ENCODE measurements at places on chromosomes 16 and 17.

GRCh38 chr16:88803264-88803987, at the start of gene CDT1:
CDT1 (plus strand) TSS chr16:88803789; CDS start chr16:88803832, 43 bp downstream.
- peak; percentile 86 for DNase-seq

DNA sequence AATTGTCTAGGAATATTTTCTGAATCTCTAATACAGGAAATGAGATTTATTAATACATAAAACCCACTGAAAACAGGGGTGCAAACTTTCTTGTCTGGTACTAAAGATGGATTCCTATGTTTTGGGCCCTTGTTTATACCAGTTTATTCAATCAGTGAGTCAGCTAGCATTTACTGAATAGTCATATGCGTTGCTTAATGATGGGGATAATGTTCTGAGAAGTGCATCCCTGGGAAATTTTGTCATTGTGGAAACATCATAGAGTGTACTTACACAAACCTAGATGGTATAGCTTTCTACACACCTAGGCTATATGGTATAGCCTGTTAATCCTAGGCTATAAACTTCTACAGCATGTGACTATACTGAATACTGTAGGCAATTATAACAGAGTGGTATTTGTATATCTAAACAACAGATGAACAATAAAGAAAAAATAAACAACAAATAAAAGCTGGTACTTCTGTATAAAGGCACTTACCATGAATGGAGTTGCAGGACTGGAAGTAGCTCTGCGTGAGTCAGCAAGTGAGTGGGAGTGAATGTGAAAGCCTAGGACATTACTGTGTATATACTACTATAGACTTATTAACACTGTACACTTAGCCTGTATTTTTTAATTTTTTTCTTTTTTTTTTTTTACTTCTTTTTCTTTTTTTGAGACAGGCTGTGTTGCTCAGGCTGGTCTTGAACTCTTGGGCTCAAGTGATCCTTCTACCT, 63.7 kb downstream of the SIAH1 start:
- no peak for DNase-seq

DNA sequence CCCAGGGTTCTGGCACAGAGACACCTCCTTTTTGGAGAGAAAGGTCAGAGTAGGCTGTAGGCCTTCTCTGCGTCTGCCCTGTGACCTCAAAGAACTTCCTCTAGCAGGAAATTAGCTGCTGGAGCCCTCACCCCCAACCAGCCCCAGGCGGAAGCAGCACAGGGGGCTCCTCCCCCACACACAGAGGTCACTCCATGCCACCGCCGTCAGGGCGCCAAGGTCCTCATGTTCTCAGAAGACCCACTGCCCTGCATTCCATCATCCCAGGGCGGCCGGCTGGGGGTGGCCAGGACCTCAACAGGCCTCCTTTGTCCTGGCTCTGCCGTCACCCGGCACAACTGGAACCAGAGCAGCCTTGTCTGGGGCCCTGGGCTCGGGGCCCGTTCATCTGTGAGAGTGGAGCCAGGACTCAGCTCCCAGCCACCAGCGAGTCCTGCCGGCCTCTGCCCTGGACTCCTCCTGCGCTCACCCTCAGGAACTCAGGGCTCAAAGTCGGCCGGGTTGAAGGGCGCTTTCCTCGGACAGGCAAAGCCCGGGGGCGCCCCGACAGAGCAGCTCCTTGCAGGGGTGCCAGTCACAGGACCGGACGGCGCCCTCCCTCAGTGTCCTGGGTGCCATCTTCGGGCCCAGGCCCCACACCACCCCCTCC, 1.2 kb downstream of the TMC6 start:
- DNase-seq = peak; percentile 71

- DNase-seq = no peak
These were observed 1.8 kb downstream of the CORO6 start for GRCh38 chr17:29620779-29621500.

DNA sequence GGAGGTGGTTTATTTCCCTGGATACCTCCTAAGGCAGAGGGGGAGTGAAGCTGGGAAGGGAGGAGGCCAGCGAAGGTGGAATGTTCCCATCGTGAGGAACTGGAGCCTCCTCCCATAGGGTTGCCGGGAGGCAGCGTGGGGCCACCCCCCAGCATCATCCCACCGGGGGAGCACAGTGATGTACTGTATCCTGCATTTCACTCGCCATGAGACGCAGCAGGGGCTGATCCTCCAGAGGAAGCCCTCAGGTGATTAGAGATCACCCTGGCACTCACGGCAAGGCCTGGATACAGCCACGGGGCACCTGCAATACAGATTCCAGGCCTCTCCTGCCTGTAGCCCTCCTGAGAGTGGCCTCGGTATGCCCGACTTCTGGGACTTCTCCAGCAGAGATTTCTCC, 25.5 kb upstream of the BEAN1 start:
- no peak for DNase-seq
